NCI-H345 (cell line): ENCODE measurements at places on chromosomes 11 and 22.

DNA sequence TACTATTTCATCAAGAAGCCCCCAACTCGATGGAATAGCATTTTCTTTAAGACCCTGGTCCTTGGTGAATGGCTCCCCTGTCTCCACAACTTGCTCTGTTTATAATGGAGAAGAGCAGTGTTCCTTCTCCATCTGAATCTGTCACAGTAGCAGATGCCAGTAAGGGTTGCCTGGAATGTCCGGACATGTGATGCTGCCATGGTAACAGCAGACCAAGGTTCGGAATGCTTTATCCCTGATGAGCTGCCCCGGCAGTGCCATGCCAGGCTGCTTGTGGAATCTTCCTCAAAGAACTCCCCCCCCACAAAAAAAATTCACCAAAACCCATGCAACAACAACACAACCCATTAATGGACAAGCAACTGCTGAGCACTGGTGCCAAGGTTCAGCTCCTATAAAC, 72.5 kb downstream of the KCNC1 start:
- no peak for DNase-seq

GRCh38 chr11:96223083-96223482, 119.9 kb downstream of the MAML2 start:
- DNase-seq, result no peak

GRCh38 chr22:30089655-30089974, 9.4 kb downstream of the HORMAD2 start:
- no peak for DNase-seq

- peak; percentile 1 for DNase-seq
These were observed 40.2 kb upstream of the SLC25A1 start for GRCh38 chr22:19218541-19219233.

GRCh38 chr22:35634943-35635540, 13.2 kb upstream of the APOL6 start:
- DNase-seq, result no peak

- DNase-seq, result no peak
These were observed 2.4 kb downstream of the OR52E1 start for GRCh38 chr11:5071799-5072198.

DNA sequence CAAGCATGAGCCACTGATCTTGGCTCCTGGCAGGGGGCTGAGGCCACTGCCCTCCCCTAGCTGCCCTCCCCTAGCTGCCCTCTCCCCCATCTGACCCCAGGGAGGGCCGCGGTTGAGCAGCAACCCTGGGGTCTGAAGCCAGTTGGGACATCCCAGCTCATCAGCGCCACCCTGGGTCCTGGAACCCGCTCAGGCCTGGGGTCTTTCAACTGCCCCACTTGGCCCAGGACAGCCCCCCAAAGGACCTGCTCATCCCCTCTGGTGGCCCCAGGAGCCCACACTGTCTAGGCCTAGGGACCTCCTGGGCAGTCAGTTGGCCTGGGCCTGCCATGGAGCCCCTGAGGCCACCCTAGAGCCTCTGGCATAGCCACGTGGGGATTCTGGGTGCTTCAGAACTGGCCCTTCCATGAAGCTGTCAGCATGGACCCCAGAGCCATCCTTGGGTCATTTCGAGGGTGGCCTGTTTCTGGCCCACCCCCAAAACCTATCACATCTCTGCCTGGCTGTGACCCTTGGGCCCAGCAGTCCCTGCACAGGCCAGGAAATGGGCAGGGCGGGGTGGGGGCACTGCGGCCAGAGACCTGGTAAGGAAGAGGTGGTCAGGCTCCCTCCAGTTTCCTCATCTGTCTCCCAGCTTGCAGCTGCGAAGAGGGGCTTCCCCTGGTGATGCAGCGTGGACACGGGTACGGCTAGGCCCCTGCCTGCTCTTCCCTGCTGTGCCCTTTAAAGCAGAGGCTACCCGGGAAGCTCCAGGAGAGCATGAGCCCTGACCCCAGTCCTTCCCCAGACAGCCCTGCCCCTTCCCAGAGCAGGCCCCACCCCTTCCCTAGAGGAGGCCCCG, 37.9 kb downstream of the MUC2 start:
- DNase-seq, result no peak

DNA sequence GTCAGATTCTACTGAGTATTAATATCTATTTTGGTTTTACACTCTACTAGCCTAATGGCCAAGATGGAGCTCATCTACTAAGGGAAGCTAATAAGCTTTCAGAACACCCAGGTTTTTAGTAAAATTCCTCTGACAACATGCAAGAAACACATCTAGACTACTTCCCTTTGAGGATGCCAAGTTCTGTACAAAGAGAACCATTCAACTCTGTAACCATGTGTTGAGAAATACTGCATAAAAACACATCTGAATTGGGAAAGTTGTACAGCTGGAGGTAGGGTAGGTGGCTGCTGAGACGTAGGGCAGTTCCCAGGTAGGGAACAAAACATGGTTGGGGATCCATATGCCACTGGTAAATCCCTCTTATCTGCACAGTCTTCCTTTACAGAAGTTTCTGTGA, 66.2 kb downstream of the SC5D start:
- no peak for DNase-seq

GRCh38 chr22:31921106-31921505, 23.2 kb upstream of the YWHAH start:
- DNase-seq, result no peak
